ENCODE measurements at places on chromosomes 7 and 10.

DNA sequence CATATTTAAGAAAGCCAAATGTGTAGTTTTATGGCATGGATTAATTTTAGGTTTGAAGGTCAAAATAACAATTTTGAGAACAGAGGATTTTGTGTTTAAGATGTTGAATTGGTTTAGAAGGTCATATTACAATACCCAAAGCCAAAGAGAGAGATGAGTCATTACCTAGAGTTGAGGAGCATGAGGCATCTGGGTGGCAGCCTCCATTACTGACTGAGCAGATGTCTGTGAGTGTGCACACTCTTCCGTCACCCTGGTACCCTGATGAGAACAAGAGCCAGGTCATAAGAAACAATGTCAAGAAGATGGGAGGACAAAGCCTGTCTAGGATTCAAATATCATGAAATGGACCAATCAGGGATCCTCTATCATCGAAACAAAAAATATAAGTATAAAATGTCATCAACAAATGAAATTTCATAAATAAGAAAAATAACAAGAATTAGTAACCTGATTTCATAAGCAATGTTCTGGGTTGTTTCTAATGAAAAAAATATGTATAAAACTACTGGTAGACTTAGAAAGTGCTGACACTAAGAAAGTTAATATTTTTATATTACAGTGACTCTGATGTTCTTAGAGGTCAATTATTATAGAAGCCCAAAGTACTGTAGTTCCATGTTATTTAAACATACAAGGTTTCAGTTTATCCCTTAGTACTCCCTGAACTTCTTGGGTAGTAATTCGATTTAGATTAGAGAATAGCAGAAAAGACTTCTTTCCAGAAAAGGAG, 20.0 kb downstream of the CUBN start:
- no peak for DNase-seq

- no peak for DNase-seq
These were observed 26.5 kb upstream of the TMEM229A start for GRCh38 chr7:124059375-124059774.

- DNase-seq = no peak
These were observed 118.4 kb upstream of the CACUL1 start for GRCh38 chr10:118873091-118873737.

DNA sequence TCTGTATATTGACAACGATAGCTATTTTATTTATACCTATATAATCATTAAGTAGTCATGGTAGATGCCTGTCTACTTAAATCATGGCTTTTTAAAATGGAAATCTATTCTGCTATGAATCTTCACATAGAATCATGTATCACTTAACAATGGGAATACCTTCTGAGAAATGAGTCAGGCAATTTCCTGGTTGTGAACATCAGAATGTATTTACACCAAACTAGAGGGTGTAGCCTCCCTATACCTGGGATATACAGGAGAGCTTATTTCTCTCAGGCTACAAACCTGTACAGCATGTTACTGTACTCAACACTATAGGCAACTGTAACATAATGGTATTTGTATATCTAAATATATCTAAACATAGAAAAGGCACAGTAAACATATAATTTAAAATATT, 502.3 kb downstream of the ZWINT start:
- no peak for DNase-seq

GRCh38 chr10:88661018-88661417, 3.2 kb upstream of the LIPF start:
- no peak for DNase-seq

DNA sequence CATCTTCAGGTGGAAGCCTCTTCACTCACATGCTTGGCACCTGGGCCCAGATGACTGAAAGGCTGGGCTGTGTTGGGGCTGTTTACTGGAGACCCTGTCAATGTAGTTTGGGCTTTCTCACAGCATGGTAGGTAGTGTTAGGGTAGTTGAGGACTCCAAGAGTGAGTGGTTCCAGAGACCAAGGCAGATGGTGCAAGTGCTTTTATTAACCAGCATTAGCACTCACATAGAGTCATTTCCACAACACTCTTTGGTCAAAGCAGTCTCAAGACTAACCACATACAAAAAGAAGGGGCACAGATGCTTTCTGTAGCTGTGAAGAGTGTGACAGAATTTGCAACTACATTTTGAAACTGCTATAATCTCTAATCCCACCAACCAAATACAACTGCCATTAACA, 135.0 kb downstream of the RTKN2 start:
- no peak for DNase-seq

- DNase-seq = no peak
These were observed 240.3 kb downstream of the SEC23IP start for GRCh38 chr10:120132811-120133210.

DNA sequence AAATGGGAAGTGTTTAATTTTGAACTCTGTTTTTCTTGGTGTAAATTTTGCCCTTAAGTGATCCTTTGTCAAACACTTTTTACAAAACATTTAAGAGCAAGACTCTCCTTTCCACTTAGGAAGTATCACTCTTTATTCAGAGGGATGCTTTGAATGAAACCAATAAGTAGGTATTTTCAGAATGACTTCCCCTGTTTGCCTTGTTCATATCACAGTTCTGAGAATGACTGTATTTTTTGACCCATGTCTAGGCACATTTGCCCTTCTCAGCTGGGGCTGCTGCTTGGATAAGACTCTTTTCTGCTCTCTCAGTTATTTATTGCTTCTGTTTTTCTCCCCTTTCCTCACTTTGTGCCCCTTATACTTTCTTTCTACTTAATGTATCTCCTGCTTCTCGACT, 98.2 kb downstream of the CCNY start:
- no peak for DNase-seq
